ENCODE measurements at places on chromosomes 1 and 21.

DNA sequence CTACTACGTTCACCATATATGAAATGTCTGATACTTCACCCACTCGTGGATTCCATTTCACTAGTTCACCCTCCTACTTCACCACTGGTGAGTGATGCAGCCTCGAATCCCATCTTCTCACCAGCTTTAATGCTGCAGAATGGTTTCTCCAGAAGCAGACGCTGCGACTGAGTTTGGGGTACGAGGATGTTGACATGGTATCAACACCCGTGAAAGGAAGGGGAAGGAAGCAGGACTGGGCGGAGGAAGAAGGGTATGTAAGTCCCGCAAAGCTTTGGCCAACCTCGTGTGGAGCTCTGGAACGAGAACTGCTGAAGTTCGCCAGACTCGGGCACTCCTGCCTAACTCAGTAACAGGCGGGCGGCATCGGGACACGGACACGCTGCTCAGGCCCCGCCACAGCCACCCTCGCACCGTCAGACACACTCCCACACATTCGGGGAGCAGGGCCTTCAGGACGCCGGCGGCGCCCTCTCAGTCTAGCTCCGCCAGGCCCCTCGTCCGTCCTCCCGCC, 833 bp upstream of the DIP2A start:
- peak; percentile 55 for DNase-seq

DNA sequence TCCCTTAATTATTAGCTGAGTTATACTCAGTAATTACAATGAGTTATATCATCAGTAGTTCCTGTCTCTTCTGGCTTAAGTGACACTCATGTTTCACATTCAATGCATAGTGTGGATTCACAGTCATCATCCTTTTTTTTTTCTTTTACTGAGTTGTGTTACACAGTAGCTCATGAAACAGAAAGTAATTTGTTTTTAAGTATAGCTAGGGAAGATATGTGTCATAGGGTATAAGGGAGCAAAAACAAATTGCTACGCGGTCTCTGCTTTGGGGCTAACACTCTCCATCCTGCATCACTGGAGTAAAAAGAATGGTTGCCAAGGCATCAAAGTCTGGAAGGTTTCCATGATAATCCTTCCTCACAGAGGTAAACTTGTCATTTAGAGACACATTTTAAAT, 971.7 kb upstream of the NCAM2 start:
- no peak for DNase-seq

GRCh38 chr1:225578251-225578977, 74.5 kb downstream of the ENAH start:
- no peak for DNase-seq

DNA sequence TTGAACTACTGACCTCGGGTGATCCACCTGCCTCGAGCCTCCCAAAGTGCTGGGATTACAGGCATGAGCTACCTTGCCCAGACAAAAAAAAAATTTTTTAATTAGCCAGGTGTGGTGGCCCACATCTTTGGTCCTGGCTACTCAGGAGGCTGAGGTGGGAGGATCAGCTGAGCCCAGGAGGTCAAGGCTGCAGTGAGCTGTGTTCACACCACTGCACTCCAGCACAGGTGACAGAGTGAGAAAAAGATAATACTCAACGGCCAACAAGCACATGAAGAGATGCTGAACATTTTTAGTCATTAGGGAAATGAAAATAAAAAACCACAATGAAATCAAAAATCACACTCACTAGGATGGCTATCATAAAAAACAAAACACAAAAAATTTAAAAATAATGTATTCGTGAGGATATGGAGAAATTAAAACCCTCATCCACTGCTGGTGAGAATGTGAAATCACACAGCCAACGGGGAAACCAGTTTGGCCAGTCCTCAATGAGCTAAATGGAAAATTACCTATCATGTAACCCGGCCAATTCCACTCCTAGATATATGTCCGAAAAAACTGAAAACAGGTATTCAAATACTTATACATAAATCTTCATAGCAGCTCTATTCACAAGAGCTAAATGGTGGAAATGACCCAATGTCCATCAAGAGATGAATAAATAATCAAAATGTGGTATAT, 41.2 kb downstream of the ENAH start:
- no peak for DNase-seq

GRCh38 chr1:183390561-183390960, 27.6 kb downstream of the NMNAT2 start:
- peak; percentile 57 for DNase-seq

GRCh38 chr1:181175955-181176354, 87.5 kb downstream of the IER5 start:
- no peak for DNase-seq

- DNase-seq, result peak; percentile 87
Measured at GRCh38 chr1:108199781-108200686, at the start of gene SLC25A24. SLC25A24 (minus strand) TSS chr1:108200343; CDS start chr1:108200138, 205 bp downstream.

DNA sequence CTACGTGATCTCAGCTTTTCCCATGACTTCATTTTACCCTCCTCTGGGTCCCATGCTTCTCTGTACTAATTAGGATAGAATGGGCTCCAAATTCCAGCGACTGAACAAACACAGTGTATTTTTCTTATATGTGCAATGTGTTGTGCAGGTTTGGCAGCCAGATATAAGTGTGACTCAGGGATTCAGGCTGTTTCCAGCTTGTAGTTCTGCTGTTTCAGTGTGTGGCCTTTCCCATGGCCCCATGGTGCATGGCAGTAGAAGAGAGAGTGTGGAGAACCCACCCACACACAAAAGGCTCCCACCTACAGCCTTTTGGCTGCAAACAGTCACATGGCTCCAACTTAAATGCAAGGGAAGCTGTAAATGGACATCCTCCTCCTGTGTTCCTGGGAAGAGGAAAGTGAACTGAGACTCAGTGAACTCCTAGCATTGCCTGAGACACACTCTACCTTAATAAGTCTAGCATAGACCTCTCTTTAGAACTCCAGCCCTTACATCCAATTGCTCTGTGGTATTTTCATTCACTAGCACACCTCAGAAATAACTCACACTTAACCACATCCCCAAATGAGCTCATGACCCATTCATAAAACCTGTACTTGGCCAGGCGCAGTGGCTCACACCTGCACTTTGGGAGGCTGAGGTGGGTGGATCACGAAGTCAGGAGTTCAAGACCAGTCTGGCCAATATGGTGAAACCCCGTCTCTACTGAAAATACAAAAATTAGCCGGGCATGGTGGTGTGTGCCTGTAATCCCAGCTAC, 58.7 kb downstream of the KIAA0040 start:
- DNase-seq, result peak; percentile 57

Measured in inflammatory macrophage treated with lipopolysaccharide for 4 hours (primary cell).